Renal cortical epithelial cell (primary cell): ENCODE measurements at places on chromosomes 4 and X.

DNA sequence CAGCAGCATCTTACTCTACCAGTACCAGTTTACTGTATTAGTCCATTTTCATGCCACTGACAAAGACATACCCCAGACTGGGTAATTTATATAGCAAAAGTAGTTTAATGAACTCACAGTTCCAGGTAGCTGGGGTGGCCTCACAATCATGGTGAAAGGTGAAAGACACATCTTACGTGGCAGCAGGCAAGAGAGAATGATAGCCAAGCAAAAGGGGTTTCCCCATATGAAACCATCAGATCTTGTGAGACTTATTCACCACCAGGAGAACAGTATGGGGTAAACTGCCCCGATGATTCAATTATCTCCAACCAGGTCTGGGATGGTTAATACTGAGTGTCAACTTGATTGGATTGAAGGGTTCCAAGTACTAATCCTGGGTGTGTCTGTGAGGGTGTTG, 69.3 kb downstream of the YIPF6 start:
- DNase-seq: no peak

DNA sequence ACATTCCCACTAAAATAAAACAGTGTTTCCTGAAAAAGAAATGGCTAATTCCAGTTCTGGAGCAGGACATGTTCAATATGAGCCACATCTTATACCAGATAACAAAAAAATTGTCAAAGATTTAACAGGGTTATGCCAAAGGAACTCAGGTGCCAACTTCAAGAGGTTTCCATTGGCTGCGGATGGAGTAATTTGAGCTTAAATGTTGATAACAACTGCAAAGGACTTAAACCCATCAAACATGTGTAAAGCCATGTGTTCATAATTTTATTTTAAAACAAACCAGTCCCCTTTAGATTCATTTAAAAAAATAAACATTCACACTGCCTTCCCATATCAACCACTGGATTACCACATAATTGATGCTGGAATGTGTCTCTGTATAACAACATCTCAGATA, 156.4 kb upstream of the PCDH18 start:
- no peak for DNase-seq

DNA sequence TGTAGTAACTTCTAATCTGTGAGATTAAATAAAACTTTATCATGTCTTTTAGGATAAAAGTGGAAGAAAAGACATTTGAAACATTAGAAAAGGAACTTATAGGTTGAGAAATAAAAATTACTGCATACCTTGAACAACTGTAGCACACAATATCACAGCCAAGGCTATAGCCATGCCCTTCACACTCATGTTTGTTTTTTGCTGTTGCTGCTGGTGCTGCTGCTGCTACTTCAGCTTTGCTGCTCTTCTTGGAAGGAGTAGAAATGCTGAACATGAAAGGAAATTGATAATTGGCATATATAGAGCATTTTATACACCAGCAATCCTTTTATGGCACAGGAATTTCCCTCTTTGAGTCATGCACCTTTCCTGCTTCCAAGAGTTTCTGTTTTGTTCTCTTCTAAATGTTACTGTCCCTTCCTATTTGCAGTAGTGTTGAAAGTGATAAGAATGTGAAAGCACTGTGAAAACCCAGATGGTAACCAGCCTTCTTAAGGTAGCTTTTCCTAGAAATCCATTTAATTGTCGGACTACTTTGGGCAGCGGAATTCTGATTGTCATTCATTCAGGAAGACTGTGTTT, at the start of gene CXCL11:
CXCL11 (minus strand) TSS at position 272 of the 582 bp plus-strand sequence; CDS start at position 189, 83 bp downstream.
- DNase-seq: peak; percentile 28

DNA sequence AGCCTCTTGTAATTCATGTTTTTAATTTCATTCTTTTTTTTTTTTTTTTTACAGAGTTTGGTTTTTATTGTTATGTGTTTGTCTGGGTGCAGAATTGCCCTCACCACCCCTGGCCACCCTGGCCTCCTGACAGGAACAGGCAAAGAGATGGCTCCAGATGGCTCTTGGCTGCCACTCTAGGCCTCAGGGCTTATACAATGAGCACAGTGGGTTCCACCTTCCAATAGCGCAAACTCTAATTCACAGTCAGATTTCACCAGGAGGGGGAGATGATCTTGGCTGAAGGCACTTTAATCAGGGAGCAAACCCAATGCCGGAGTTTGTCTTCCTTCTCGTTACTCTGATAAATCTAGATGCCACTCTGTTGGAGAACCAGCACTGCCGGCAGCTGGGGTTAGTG, 24.8 kb downstream of the CPE start:
- DNase-seq: no peak
